Fibroblast of mammary gland (primary cell): ENCODE measurements at places on chromosomes 5 and 9.
A peak's percentile ranks its signal among the peaks of the same experiment; 100 is the strongest.

GRCh38 chr9:98287384-98287783 lies 31.9 kb upstream of the TBC1D2 start:
- peak; percentile 19 for DNase-seq

DNA sequence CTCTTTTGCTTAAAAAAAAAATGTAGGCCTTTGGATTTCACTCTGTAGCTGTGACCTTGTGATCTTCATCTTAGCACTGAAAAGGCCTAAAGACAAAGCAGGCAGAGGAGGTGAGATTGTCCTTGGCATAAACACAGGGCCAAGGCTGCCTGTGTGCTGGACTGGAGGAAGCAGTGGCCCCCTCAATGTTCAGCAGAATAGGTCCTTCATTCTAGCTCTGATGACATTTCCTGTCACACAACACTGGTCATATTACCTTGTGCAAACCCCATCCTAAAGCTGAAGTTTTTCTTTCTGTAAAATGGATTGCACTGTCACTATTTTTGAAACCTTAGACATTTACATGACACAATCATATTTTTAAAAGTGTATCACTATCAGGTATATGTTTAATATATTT lies 147.4 kb downstream of the INSYN2B start:
- DNase-seq, result no peak

DNA sequence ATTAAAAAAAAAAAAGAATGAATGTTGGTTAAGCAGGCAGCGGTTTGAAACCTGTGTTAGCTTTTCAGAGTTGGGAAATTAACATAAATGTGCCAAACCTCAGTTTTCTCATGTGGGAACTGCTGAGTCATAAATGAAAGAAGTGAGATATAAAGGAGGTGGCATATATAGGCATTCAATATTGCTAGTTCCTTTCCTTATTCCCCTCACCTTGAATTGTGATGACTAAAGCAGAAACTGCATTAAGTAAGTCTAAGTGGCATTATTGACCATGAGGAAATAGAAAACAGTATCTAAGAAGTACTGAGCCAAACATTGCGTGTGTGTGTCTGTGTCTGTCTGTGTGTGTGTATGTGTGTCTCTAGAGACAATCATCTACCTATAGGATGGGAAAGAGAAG lies 691.2 kb downstream of the TLR4 start:
- DNase-seq, result no peak

DNA sequence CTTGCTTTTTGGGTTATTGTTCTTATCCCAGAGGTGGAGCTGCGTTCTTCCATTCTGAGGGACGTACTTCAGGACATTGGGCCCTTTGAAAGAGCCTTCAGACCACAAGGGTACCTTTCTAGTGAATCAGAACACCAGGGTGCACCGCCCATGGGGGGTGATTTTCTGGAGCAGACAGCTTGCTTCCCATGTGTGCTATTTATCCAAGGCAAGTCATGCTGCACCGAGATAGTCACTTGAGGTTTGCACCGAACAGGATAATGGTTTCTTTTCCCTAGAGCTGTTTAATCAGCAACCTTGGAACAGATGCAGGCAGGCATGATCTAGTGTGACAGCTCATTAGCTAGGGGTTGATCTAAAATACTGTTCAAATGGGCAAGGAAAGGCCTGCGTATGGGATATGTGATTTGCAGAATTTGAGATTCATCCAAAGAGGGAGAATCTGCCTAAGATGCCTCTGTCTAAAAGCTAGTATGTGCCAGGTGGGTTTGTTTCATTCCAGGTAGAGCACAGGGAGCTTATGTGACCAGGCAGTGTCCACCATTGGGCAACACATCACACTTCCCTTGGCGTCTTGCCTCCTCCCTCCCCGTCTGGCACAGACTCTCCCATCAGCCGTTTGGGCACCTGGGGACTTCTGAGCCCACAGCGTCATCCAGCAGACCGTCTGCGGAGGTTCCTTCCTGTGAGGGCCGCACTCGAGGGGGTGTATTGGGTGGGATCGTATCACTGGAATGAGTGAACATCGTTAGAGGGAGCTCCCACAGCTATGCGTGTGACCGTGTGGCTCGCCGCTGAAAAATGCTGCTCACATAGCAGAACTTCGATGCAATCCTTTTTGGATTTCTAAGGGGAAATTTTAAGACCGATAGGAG lies 23.0 kb downstream of the ABL1 start:
- DNase-seq, result peak; percentile 95

- peak; percentile 50 for DNase-seq
Measured at GRCh38 chr9:103397868-103398600, 402.9 kb downstream of the CYLC2 start.

DNA sequence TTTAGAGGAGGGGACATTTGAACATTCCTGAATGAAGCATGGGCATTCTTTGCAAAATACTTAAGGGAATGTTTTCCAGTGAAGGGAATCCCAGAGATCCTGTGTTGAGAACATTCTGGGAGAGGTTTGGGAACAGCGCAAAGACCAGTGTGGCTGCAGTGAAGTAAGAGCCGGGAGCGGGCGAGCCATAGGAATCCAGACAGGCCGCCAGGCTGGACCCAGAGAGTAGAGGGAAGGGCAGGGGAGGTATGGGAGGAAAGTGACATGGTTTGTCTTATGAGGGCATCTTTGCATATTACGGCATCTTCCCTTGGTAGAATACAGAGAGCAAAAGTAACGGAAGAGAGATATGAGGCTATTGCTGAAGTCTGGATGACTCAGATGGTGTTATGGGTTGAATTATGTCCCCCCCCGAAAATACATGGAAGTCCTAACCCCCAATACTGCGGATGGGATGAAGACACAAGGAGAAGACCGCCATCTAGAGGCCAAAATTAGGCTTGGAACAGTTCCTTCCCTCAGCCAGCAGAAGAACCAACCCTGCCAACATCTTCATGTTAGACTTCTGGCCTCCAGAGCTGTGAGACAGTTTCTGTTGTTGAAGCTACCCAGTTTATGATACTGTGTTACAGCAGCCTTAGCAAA lies 268.2 kb downstream of the MAST4 start:
- DNase-seq, result peak; percentile 77

DNA sequence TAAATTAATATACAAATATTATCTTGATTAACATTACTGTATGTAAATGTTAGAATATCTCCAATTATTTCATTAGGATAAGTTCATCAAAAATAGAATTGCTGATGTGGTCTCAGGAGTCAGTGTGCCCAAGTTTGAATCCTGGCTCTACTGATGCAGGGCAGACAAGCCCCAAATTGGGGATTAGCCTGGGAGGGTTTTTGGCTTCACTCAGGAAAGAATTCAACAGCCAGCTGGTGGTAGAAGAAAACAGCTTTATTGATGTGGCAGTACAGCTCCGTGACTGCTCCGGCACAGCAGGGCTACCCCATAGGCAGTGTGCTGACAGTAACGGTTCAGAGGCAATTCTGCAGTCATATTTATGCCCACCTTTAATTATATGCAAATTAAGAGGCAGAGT lies 32.5 kb downstream of the COL27A1 start:
- no peak for DNase-seq

DNA sequence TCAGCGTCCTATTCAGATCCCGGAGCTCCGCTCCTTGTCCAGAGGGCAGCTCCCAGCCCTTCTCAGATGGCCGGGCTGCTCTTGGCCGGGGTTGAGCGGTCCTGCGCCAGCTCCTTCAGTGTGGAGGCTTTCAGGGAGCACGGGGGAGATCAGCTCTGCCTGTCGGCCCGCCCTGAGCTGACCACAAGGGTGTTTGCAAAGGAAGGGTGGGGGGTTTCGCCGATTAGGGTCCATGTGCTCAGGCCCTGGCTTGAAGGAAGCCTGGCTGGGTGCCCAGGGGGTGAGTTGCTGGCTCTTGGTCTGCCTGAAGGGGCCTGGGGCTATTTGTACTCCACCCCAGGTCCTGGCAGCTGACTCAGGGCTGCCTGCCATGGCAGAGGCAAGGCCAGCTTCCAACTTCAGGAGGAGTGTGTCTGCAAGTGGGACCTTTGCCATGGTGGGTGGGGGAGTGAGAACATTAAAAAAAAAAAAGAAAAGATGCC lies 250.1 kb upstream of the KLF4 start:
- DNase-seq, result peak; percentile 65

DNA sequence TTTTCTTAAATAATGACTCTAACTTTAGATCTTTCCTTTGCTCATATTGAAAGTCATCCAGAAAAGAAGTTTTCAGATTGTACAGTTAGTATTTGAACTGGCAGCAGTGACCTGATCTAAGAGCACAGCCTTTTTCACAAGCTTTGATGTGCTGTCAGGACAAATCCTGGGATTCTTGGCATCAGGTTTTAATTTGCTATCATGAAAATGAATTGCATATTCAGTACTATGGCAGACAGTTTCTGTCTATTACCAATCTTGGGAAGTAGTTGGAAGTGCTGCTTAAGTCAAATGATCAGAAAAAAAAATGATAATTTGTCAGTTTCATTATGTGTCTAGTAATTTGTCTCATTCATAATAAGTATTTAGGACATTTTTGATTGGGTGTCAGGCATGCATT lies 925.6 kb upstream of the ARRDC3 start:
- DNase-seq, result peak; percentile 7

- no peak for DNase-seq
Measured at GRCh38 chr5:139212906-139213305, 14.7 kb upstream of the SIL1 start.

DNA sequence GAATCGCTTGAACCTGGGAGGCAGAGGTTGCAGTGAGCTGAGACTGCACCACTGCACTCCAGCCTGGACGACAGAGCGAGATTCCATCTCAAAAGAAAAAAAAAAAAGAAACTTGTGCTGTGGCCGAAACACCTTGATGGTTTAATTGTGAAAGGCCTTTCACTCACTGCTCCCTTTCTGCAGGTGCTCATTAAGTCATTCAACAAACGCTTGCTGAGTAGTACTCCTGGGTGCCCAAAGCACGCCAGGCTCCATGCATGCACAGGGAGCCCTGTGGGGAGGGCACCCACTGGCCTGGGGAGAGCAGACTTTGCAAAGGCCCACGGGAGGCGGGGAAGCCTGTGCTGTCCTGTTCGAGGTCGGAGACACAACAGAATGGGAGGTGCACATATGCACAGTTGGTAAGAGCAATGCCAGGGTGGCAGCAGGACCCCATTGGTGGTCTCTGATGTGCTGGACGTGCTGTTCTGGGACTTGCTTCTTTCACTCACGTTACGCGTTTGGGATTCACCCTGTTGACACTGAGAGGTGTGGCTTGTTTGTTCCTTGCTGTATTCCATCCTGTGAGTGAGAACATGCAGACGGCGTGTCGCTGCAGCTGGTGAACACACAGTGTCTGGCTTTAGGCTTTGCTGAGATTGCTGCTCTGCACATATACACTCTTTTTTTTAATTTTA lies 3.0 kb upstream of the ENTPD2 start:
- DNase-seq, result no peak

GRCh38 chr9:19033015-19033414 lies at the start of gene SAXO1:
TSS of gene SAXO1 (minus strand) at chr9:19033209. CDS start at chr9:19032908, 301 bp downstream.
- DNase-seq, result no peak

DNA sequence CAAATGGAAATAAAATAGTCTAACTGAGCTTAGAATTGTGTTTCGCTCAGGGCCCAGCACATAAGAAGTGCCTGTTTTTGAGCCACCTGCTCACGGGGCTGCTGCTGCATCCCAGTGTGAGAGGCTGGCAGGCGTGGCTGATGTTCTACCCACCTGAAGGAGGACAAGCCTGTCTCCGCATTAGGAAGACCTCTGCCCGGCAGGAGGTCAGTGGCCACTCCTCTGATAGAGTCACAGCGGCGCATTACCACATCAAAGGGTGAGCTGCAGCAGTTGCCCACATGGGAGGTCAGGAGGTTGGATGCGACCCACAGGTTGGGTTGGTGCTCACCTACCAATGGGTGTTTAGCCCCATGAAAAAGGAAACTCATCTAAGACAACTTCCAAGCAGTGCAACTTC lies 3.7 kb upstream of the SLC6A7 start:
- no peak for DNase-seq

DNA sequence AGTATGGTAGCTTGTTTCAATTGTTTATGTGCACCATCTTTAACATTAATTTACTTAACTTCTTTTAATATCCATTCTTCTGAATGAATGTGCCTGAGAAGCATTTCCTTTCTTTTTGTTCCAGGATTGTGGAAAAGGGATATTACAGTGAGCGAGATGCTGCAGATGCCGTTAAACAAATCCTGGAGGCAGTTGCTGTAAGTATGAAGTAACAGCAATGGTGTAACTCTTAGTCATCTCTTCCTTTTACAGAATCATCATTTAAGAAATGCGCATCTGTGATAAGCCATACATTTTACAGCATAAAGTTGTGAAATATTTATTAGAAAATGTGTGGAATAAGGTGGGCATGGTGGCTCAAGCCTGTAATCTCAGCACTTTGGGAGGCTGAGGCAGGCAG lies 117.7 kb downstream of the STARD4 start:
- peak; percentile 76 for DNase-seq

GRCh38 chr5:108382784-108383330 lies 959 bp upstream of the FBXL17 start:
- DNase-seq, result peak; percentile 37

DNA sequence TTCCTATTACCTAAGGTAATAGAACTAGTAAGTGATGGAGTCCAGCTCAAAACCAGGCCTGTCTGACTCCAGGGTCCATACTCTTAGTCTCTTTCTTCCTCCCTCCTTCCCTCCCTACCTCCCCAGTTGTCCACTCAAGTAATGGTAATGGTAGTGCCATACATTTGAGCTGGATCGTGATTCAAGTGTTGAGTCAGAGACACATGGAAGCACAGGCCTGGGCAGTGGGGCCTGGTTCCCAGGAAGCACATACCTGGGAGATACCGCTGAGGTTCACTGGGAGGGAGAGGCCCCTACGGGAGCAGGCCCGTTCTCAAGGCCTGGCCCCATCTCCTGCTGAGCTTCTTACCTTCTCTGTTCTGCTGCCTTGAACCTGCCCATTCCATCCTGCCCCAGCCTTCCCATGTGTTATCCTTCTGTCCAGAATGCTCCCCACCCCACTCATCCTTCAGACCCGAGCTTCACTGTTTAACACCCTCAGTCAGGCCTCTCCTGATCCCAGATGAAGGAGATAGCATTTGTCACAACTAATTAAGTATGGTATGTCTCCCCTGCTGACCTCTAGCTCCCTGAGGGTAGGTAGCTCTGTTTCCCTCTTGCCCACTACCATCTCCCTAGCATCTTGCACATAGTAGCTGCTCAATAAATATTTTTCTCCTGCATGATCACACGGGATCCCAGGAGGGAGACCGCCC lies 13.8 kb downstream of the URM1 start:
- no peak for DNase-seq
